ENCODE measurements at places on chromosomes 12 and 14. TPM values are rescaled to one million over a fixed set of nuclear protein-coding genes. Genes with fewer than 3 reads are reported as not detected.

Gene GTF2A1
- 40.9 TPM for total RNA-seq

Gene ADAM20
- total RNA-seq = 0.86 TPM

Gene NKX2-8
- total RNA-seq = not detected

Gene TTC7B
- 2.5 TPM for total RNA-seq

Data from activated B cell treated with CpG ODN at 0.5 μM for 24 hours (primary cell).